A375 (cell line): ENCODE measurements at places on chromosomes 12 and 14. TPM values are rescaled to one million over a fixed set of nuclear protein-coding genes. Genes with fewer than 3 reads are reported as not detected.

RHOF gene
- 28.6 and 33.9 TPM in 2 replicates for total RNA-seq

CCDC197 gene
- not detected in 2 replicates for total RNA-seq

SMCO2 gene
- 0.45 TPM in 1 of 2 replicates, not detected in the other for total RNA-seq

WNT1 gene
- total RNA-seq = not detected in 2 replicates

C12orf50 gene
- not detected in 2 replicates for total RNA-seq

METAP2 gene
- total RNA-seq = 163 and 198 TPM in 2 replicates

RBP5 gene
- not detected in 2 replicates for total RNA-seq

KICS2 gene
- total RNA-seq = 6.3 and 11.8 TPM in 2 replicates
